HepG2 (cell line): ENCODE measurements at places on chromosomes 7 and 10. TPM values are rescaled to one million over a fixed set of nuclear protein-coding genes. Genes with fewer than 3 reads are reported as not detected.
A peak's percentile ranks its signal among the peaks of the same experiment; 100 is the strongest.

GRCh38 chr10:133618851-133619250, 7.7 kb downstream of the FRG2B start:
- H3K36me3 ChIP-seq = no peaks in the 10 kb centered on the region
- H3K27me3 ChIP-seq = peaks cover 20% of the 10 kb centered on the region; the same call in 1 of the 3 replicates
- DNase-seq = no peak
- H3K27ac ChIP-seq = no peak overlapping the region

DNA sequence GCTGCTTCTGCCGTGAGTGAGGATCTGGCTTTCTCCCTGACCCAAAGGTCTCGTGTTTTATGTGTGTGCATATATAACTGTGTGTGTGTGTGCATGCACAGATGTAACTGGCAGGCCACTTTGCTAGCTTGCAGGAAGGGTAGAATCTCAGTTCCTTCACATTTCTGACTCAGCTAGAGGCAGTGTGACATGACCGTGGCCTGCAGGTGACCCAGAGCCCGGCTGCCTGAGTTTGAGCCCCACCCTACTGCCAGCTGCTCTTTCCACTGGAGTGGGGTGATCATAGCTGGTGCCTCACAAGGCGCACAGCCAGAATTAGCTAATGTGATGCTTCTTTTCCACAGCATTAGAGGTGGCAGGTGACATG, 9.3 kb upstream of the MYL7 start:
- peaks cover 2% of the 10 kb centered on the region; the same call in 1 of the 2 replicates for H3K27me3 ChIP-seq
- H3K36me3 ChIP-seq = no peaks in the 10 kb centered on the region
- DNase-seq = no peak
- H3K4me3 ChIP-seq = no peak overlapping the region
- H3K27ac ChIP-seq = no peak overlapping the region

GRCh38 chr10:4810092-4810491, 15.9 kb upstream of the AKR1E2 start:
- H3K27ac ChIP-seq = no peak overlapping the region
- H3K4me1 ChIP-seq = peaks cover 33% of the 10 kb centered on the region
- no peaks in the 10 kb centered on the region; the same call in 1 of the 2 replicates for H3K27me3 ChIP-seq
- no peaks in the 10 kb centered on the region for H3K36me3 ChIP-seq

DNA sequence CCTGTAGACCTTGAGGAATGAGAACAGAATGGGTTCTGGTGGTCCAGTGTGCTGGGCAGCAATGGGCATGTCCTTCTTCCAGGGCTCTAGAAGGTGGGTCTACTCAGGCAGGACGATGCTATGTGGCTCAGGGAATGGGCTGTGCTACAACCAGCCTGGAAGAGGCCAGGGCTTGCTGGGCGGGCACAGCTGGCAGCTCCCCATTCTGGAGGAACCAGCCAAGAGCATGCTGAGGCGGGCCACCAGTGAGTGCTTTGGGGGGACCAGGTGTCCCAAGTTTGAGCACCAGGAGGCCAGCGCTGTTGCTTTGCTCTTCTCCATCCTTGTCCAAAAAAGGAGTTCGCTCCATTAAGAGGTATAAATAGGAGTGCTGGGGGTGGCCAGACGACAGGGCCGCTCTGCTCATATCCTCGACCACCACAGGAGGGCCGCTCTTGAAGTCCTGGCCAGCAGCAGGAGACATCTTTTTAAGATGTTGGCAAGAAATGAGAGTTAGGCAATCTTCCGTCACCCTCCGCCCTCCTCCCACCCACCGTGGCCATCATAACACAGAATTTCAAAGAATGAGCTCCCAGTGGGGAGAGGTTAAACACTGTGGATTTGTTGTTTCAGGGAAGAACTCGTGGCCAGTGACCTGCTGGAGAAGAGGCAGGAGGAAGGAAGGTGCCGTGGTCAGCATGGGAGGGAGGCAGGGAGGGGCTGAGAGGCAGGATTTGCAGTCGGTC, 141.3 kb downstream of the GRK5 start:
- no peaks in the 10 kb centered on the region for H3K4me1 ChIP-seq
- no peak overlapping the region for H3K27ac ChIP-seq
- H3K4me3 ChIP-seq = no peak overlapping the region
- DNase-seq = no peak
- H3K27me3 ChIP-seq = no peaks in the 10 kb centered on the region

ZNF398 gene
- 8.9 and 10.4 TPM in 2 replicates for total RNA-seq

OPALIN gene
- not detected in 2 replicates for total RNA-seq

GRCh38 chr7:155265961-155266360, 31.7 kb upstream of the INSIG1 start:
- H3K4me3 ChIP-seq = no peak overlapping the region
- no peaks in the 10 kb centered on the region for H3K36me3 ChIP-seq
- no peak for DNase-seq
- 0 out of 2 replicates have a peak, but pooled peaks cover 9% of the 10 kb centered on the region for H3K4me1 ChIP-seq
- H3K27me3 ChIP-seq = no peaks in the 10 kb centered on the region; the same call in none of the 2 replicates

MBL2 gene
- 9.2 and 9.6 TPM in 2 replicates for total RNA-seq

- no peak overlapping the region for H3K27ac ChIP-seq
- H3K27me3 ChIP-seq = no peaks in the 10 kb centered on the region
- DNase-seq = no peak
- H3K4me1 ChIP-seq = no peaks in the 10 kb centered on the region
Measured at GRCh38 chr7:16193631-16194030, 227.7 kb downstream of the CRPPA start.

- H3K4me3 ChIP-seq = no peak overlapping the region
- peaks cover 18% of the 10 kb centered on the region for H3K4me1 ChIP-seq
- no peak for DNase-seq
- no peaks in the 10 kb centered on the region for H3K27me3 ChIP-seq
- no peaks in the 10 kb centered on the region for H3K36me3 ChIP-seq
Measured at GRCh38 chr7:97130417-97131139, 13.1 kb downstream of the SDHAF3 start.

DNA sequence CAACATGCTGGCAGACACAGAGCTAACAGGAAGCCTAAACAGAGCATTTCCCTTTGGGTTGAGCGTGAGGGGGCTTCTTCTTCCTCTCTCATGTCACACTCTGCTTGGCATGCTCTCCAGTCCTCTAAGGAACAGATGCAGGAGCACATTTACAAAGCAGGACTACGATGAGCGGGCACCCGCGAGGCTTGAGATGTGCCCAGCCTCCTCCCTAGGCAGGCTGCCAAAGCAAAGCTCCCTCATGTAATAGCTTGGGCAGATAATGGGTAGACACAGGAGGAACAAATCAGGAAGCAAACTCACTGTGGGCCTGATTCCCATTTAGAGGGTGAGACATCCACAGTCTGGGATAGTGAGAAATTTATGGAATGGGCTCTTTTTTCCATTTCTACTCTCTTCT, 519.1 kb downstream of the NRG3 start:
- DNase-seq = no peak
- no peaks in the 10 kb centered on the region for H3K27me3 ChIP-seq
- H3K4me1 ChIP-seq = no peaks in the 10 kb centered on the region
- H3K4me3 ChIP-seq = no peak overlapping the region
- H3K27ac ChIP-seq = no peak overlapping the region

DNA sequence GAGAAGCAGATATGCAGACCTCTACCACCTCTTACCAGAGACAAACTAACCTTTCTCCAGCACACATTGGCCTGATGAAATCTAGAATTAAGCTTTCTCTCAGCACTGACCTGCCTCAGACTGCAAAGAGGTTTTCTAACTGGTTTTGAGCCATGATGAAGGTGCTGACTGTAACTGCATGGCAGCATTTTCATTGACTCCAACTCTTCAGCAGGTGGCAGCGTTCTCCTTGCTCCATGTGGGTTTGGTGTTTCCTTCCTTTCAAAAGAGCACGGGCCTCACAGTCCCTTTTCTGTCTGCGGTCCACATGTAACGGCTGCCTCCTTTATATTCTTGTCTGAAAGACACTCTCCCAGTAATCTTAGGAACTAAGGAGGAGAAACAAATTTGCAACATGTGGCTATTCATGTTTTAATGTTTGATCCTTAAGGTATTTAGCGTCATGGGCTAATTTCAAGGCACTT, 12.6 kb downstream of the KLLN start:
- DNase-seq = peak; percentile 67
- H3K27ac ChIP-seq = no peak overlapping the region
- no peaks in the 10 kb centered on the region for H3K36me3 ChIP-seq
- H3K4me1 ChIP-seq = peaks cover 12% of the 10 kb centered on the region

FGL2 gene
- total RNA-seq = 0.08 and 0.15 TPM in 2 replicates

GRCh38 chr10:84571146-84571545, 242.8 kb downstream of the CCSER2 start:
- no peak overlapping the region for H3K27ac ChIP-seq
- H3K4me1 ChIP-seq = no peaks in the 10 kb centered on the region
- no peak overlapping the region for H3K4me3 ChIP-seq
- no peaks in the 10 kb centered on the region for H3K27me3 ChIP-seq

DNA sequence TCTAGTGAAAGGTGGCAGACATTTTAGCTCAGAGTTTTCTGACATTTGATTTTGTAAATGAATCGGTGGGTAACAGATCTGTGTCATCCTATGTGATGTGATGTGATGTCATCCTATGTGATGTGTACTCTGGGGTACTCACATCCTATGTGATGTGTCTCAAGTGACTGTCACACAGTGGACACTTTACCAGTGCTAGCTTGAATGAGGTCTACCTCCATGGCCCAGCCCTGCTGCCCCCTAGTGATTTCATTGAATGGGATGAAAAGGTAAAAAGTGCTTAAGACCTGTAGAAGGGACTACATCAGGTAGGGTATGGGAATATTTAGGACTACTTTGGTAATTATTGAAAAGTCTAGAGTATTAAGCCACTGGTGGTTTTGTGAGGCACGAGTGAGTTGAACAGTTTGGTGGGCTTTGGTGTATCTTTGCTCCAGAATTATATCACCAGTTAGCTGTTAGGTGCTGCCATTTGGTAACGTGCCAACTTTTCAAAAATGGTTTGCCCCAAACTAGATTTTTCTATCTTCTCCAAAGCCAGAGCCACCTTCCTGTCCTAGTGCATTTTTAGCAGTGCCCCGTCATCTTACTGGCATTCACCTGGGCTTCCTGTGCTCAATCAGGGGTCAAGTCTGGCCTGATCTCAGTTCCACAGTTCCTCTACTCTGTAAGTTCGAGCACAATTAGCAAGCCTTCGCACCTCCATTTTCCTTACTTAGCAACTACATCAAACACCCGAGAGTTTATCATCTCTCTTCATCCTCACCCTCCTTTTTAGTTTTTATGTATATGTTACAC, 9.7 kb downstream of the EIF4H start:
- peaks cover 60% of the 10 kb centered on the region for H3K36me3 ChIP-seq
- H3K4me3 ChIP-seq = no peak overlapping the region
- H3K27me3 ChIP-seq = no peaks in the 10 kb centered on the region
- H3K4me1 ChIP-seq = peaks cover 35% of the 10 kb centered on the region
- DNase-seq = peak; percentile 54
- no peak overlapping the region for H3K27ac ChIP-seq

GRCh38 chr7:18357691-18358090, 137.9 kb upstream of the HDAC9 start:
- H3K36me3 ChIP-seq = no peaks in the 10 kb centered on the region
- H3K4me3 ChIP-seq = no peak overlapping the region
- no peak overlapping the region for H3K27ac ChIP-seq
- no peaks in the 10 kb centered on the region for H3K27me3 ChIP-seq
- no peaks in the 10 kb centered on the region for H3K4me1 ChIP-seq

GRCh38 chr10:21519941-21520436, 5.5 kb downstream of the SKIDA1 start:
- peaks cover 58% of the 10 kb centered on the region for H3K4me1 ChIP-seq
- no peak overlapping the region for H3K27ac ChIP-seq
- no peak for DNase-seq
- H3K4me3 ChIP-seq = no peak overlapping the region
- H3K36me3 ChIP-seq = no peaks in the 10 kb centered on the region

DNA sequence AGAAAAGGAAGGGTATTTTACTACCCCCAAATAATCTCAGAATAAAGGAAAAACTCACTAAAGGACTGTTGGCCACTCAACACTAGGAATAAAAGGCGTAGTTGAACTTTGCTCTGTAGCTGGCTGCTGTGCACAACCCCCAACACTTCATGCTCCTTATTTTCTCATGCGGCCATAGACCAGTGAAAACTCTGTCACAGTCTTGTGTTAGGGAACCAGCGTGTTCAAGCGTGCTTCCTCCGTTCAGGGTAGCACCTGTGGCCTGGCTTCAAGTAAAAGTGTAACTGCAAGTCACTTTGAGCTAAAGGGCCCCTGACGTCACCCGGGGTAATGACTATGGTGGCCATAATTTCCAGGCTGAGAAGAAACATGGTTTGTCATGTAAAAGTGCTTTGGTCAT, 27.0 kb downstream of the BLNK start:
- no peaks in the 10 kb centered on the region for H3K27me3 ChIP-seq
- peaks cover 9% of the 10 kb centered on the region for H3K4me1 ChIP-seq
- H3K36me3 ChIP-seq = no peaks in the 10 kb centered on the region
- DNase-seq = no peak
- no peak overlapping the region for H3K27ac ChIP-seq

DNA sequence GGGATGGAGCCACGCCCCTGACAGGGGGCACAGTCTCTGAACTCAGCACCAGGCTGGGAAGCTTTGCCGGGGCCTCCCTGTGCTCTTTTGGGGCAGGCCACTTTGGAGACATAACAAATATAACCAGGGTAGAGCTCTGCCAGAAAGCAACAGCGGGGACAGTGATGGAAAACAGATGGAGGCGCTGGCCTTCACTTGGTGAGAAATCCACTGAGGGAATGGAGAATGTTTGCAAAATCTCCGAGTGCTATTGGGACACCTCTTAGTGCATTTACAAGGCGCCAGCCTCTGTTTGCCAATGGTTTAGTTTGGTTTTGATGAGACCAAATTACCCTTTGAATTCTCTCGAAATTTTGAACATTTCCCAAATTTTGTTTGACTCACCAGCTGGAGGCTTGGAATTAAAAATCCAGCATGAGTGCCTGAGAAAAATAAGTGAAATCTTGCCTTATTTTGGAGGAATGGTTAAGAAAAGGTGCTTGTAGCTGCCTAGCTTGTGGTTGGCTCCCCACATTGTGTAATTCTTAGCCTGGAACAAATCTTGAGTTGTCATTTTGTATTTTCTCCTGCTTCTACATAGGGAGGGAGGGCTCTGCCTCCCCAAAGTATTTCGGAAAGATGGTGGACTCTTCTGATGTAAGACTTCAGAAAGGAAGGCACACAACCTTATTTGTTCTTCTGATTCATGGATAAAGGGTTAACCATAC, 980.5 kb downstream of the LRMDA start:
- no peak overlapping the region for H3K4me3 ChIP-seq
- no peaks in the 10 kb centered on the region for H3K4me1 ChIP-seq
- no peaks in the 10 kb centered on the region for H3K36me3 ChIP-seq
- no peak for DNase-seq
- H3K27ac ChIP-seq = no peak overlapping the region

- H3K27me3 ChIP-seq = no peaks in the 10 kb centered on the region
- H3K36me3 ChIP-seq = no peaks in the 10 kb centered on the region
- DNase-seq = no peak
- H3K4me3 ChIP-seq = no peak overlapping the region
- H3K4me1 ChIP-seq = no peaks in the 10 kb centered on the region
Measured at GRCh38 chr7:16765436-16765859, 11.9 kb downstream of the TSPAN13 start.
